ENCODE measurements at places on chromosomes 12 and 14.

DNA sequence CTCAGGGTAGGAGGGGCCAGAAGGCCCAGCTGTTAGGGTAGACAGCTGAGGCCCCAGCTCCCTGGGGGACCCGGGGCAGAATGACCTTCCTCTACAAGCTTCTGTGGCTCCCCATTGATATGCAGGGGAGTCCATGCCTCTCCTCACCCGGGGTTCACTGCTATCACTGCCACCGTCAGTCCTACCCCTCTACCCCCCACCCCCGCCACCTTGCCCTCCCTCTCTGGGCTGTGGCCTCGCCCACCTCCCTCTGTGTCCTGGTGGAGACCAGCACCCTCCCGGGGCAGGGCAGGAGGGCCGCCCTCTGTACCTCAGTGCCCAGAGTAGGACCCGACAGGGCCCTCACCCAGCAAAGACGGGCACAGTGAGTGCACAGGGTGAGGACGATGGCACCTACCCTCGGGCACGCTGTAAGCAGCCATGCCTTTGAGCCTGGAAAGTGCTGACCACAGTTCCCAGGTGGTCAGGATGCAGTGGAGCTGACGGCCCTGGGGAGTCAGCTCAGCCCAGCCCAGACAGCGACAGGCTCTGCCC lies 88.4 kb upstream of the SFSWAP start:
- no peak for DNase-seq

DNA sequence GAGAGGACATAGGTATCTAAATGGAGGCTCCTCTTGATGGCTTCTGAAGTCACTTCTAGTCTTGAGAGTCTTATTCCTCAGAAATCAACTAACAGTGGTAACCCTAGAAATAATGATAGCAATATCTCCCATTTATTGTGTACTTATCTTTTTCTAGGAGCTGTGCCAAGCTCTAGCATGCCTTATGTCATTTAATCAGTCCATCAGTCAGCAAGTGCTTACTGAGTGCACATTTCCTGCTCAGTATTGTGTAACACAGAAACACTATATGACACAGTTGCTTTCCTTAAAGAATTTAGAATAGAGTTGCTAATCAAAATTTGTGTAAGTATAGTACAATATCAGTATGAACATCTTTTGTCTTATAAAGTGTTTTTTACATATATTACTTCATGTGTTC lies 36.6 kb downstream of the KRT76 start:
- DNase-seq: no peak

GRCh38 chr12:88922816-88923215 lies 342.5 kb upstream of the KITLG start:
- DNase-seq: peak; percentile 55

DNA sequence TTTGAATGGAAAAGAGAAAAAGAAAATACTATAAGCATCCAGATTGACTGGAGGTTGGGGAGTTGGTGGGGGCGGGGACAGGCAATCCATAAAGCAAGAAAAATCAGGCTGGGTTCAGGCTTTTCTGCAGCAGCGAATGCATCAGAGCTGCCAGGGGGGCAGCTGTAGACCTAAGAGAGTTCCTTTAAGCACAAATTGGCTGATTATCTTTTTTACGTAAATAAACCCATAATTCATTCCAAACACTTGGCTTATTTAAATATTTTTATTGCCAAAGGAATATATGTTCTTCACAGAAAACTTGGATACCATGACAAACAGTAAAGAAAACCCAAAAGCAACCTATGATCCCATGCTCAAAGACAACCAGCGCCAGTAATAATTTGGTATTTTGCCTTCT lies 10.2 kb downstream of the BDKRB2 start:
- DNase-seq: no peak

DNA sequence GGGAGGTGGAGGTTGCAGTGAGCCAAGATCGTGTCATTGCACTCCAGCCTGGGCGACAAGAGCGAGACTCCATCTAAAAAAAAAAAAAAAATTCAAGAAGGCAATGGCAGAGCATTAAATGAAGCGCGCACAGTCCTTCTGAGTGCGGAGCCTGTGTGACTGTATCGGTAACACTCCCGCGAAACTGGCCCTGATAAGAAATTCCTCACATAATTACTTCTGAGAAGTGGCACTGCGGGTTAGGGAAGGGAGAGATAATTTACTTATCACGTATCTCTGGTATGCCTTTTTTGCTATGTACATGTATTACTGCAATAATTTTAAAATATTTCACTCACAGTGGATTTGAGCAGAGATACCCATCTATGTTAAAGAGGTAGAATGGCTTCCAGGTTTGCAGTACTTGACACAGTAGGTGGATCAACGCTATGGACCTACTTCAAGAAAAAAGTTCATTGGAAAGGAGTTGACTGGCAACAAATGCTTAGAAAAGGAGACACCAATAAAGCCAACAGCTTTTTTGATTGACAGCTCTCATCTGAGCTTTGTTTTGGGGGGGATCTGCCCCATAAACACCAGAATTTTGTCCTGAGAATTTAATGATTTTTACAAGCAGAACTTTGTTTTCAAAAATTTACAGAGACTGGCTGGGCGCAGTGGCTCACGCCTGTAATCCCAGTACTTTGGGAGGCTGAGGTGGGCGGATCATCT lies 29.2 kb upstream of the SPTLC2 start:
- DNase-seq: no peak
